ENCODE measurements at places on chromosomes 5 and 9. TPM values are rescaled to one million over a fixed set of nuclear protein-coding genes. Genes with fewer than 3 reads are reported as not detected.

DNA sequence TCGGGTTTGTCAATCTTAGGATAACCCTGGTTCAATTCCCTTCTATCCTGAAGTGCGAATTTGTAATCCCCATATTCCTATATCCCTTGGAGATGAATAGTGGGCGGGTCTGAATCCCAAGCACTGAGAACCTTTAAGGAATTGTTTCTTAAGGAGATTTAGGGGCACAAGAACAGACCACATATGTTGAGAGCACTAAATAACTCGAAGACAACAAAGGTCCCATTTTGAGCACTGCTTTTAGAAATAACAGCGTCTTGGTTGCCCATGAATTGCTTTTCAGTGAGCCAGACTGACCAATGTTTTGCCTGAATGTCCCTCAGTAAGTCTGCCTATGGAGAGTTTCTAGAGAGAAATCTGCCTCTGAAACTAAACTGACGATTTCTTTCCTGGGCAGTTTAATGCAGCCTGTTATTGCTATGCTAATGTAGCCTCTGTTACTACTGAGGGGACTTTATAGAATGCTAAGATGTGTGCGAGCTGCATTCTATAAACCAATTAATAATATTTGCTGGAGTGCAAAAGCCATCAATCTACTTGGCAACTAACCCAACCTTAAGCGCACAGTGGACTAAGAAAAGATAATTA, 445.0 kb upstream of the DMAC1 start:
- no peak overlapping the region for H3K27ac ChIP-seq
- H3K36me3 ChIP-seq = no peaks in the 10 kb centered on the region
- DNase-seq = no peak
- H3K4me1 ChIP-seq = no peaks in the 10 kb centered on the region

DNA sequence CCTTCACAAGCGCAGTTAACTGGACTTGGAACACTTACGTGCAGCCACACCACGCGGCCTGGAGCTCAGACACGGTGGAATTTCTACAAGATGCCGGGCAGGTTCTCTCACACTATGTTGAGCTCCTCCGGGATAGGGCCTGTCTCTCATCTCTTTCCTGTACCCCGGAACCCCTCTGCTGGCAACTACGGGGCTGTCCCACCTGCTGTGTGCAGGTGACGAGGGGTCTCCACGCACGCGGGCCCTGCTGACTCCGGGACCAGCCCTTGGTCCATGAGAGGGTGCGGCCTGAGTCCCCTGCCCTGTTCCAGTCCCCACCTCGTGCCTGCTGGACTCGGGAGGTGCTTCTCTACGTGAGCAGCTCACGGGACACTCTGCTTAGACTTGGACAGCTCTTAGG, 40.1 kb downstream of the SLC6A3 start:
- no peak overlapping the region for H3K4me3 ChIP-seq
- no peaks in the 10 kb centered on the region for H3K36me3 ChIP-seq
- no peaks in the 10 kb centered on the region for H3K27me3 ChIP-seq
- no peak for DNase-seq
- H3K27ac ChIP-seq = no peak overlapping the region

DNA sequence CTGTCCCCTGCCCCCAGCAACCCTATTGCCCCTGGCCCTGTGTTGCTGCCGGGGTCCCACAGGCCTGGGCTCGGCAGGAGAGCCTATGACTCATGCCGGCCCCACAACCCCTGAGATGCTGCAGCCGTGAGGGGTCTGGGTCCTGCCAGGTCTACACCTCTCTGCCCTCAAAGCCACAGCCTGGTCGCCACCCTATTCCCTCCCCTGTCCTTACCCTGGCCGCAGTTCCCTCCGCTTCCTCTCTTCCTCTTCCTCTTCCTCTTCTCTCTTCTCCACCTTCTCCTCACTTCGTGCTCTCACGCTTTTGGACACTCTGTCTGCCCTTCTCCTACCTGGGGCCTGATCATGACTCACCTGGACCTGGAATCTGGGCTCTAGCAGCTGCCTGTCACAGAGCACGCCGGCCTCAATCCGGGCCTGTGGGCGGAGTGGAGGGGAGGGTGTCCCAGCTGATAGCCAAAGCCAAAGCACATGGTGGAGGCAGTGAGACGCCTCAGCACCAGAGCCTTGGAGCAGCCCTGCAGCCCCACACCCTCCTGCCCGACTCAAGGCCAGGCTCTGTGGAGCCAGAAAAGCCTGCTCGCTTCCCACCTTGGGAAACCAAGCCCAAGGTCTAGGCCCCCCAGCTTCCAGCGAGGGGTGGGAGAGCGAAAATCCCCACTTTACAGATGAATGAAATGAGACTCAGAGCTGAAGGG, 26.8 kb upstream of the CSF1R start:
- H3K36me3 ChIP-seq = no peaks in the 10 kb centered on the region
- peaks cover 6% of the 10 kb centered on the region for H3K4me1 ChIP-seq
- peaks cover 20% of the 10 kb centered on the region for H3K27me3 ChIP-seq
- H3K4me3 ChIP-seq = no peak overlapping the region

- no peaks in the 10 kb centered on the region for H3K36me3 ChIP-seq
- no peak overlapping the region for H3K27ac ChIP-seq
- no peaks in the 10 kb centered on the region for H3K27me3 ChIP-seq
- no peak overlapping the region for H3K4me3 ChIP-seq
- no peak for DNase-seq
Observed at GRCh38 chr5:3843706-3844105, 248.1 kb downstream of the IRX1 start.

- H3K4me3 ChIP-seq = no peak overlapping the region
- no peak overlapping the region for H3K27ac ChIP-seq
- no peaks in the 10 kb centered on the region for H3K36me3 ChIP-seq
- H3K27me3 ChIP-seq = no peaks in the 10 kb centered on the region
- H3K4me1 ChIP-seq = no peaks in the 10 kb centered on the region
Observed at GRCh38 chr9:32705059-32705458, 69.6 kb upstream of the TAF1L start.

Gene HAPLN1
- not detected for total RNA-seq

Gene SPINK6
- not detected for total RNA-seq

DNA sequence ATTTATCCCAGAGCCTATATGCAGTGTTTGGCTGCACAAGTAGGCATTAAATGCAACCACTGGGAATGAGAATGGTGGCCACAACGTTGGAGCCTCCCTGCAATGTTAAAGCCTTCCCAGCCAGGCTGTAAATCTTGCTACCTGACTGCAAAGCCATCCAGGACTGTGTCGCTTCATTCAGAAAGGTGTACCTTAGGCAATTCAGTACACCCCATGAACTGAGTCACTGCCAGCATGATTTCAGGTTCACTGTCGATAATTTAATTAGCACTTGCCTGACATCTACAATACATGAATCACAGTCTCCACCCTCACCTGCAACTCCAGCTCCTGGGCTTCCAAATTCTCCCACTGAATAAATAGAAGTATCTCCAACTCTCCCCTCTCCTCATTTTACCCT, 108.4 kb downstream of the SLIT3 start:
- no peak overlapping the region for H3K27ac ChIP-seq
- H3K27me3 ChIP-seq = no peaks in the 10 kb centered on the region
- H3K4me1 ChIP-seq = no peaks in the 10 kb centered on the region
- no peaks in the 10 kb centered on the region for H3K36me3 ChIP-seq

Gene FGF18
- total RNA-seq = not detected

DNA sequence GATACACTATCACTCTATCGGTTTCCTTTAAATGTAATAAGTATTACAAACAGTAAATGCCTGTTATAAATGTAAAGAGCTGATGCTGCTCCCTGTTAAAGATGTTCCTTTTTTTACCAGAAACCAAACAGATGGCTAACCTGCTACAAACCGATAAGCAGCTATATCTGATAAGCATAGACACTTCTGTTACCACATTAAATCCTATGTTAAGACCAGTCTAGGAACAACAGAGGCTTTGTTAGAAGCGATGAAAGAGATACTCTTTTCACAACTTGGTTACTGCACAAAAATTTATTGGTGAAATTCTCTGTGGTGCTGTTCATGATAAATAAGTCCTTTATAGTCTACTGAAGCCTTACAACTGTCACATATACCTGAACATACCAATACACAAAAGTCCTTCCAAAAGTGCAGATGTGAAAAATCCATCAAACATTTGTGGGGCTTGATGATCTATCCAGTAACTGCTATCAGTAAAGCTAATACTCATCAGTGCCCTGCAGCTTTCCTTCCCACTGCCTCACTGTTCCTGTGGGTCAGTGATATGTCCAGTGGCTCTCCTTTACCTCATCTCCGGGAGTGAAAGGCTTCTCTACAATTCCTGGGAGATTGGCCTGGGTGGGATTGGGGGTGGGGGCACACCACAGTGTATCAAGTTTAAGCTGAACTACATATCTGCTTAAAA, 25.8 kb upstream of the PRXL2C start:
- no peaks in the 10 kb centered on the region for H3K36me3 ChIP-seq
- H3K4me3 ChIP-seq = no peak overlapping the region
- no peak for DNase-seq
- H3K4me1 ChIP-seq = peaks cover under 1% of the 10 kb centered on the region

Gene FRRS1L
- not detected for total RNA-seq

Gene SLC1A1
- not detected for total RNA-seq

Gene PCDHA12
- not detected for total RNA-seq

- H3K4me1 ChIP-seq = no peaks in the 10 kb centered on the region
- no peak overlapping the region for H3K4me3 ChIP-seq
- H3K27me3 ChIP-seq = no peaks in the 10 kb centered on the region
- no peaks in the 10 kb centered on the region for H3K36me3 ChIP-seq
- no peak overlapping the region for H3K27ac ChIP-seq
Observed at GRCh38 chr5:93073547-93073946, 507.5 kb downstream of the NR2F1-AS1 start.

Gene OLFML2A
- total RNA-seq = not detected

Gene UGCG
- 14.4 TPM for total RNA-seq

DNA sequence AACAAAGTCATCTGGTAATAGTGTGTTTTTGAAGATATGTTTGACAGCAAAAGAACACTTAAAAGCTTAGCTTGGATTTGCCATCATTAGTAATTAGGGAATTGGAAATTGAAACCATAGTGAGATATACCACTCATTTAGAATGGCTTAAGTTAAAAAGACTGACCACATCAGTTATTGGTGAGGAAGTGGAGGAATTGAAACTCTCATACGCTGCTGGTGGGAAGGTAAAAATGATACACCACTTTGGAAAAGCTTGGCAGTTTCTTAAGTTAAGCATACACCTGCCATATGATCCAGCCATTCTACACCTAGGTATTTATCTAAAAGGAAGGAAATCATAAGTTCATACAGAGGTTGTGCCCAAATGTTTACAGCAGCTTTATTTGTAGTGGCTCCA, 213.2 kb downstream of the TRIO start:
- no peak overlapping the region for H3K4me3 ChIP-seq
- peaks cover 17% of the 10 kb centered on the region for H3K4me1 ChIP-seq
- H3K27me3 ChIP-seq = peaks cover 1% of the 10 kb centered on the region
- no peak for DNase-seq

DNA sequence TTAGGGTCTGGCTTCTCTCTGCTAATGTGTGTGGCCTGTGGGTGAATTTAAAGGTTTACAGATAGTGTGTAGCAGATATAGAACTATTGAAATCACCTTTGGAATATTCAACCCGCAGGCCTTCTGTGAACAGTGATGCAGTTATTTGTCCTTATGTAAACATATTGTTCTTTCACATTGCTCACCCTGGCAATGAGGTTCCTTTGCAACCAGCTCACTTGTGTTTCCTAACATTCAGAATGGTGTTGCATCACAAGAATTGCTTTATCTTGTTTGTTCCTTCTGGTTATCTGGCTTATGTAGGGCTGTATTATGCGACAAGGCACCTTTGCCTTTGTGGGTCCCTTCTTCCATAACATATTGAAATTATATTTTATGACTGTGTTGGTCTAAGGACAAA, 370.3 kb downstream of the NNT start:
- H3K36me3 ChIP-seq = no peaks in the 10 kb centered on the region
- no peaks in the 10 kb centered on the region for H3K27me3 ChIP-seq
- DNase-seq = no peak
- no peaks in the 10 kb centered on the region for H3K4me1 ChIP-seq

Gene SOHLH1
- total RNA-seq = not detected

Gene CDC25C
- 14.9 TPM for total RNA-seq

Gene CDK7
- total RNA-seq = 27.5 TPM

Gene RAB3C
- total RNA-seq = not detected

Gene SURF1
- 35.6 TPM for total RNA-seq

DNA sequence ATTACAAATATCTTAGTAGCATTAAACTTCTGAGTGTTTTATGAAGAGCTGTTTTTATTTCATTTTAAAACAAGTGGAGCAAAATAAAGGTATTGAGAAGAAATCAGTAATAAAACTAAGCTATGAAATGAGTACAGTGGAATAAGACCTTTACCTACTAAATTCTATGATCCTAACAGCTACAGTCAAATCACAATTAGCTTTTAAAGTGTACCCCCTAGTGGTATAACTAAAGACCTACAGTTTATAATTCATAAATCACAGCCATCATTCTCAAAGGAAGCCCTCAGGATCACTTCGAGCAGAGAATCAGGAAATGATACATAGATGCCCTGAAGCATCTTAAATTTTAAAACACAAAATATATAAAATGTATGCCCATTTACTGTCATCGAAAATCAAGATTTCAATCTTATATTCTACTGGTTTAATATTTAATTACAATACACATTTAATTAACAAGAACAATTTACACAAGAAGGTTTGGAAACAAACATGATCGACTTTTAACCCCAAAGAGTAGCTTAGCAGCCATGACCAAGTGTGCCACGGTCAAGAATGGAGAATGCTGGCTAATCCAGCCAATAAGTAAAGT, 12.3 kb downstream of the CCNH start:
- DNase-seq = no peak
- H3K4me1 ChIP-seq = peaks cover 15% of the 10 kb centered on the region
- peaks cover 50% of the 10 kb centered on the region for H3K36me3 ChIP-seq
- no peak overlapping the region for H3K27ac ChIP-seq

GRCh38 chr5:118397236-118397635, 591.1 kb downstream of the DTWD2 start:
- no peaks in the 10 kb centered on the region for H3K4me1 ChIP-seq
- no peak for DNase-seq
- no peak overlapping the region for H3K4me3 ChIP-seq
- no peak overlapping the region for H3K27ac ChIP-seq

DNA sequence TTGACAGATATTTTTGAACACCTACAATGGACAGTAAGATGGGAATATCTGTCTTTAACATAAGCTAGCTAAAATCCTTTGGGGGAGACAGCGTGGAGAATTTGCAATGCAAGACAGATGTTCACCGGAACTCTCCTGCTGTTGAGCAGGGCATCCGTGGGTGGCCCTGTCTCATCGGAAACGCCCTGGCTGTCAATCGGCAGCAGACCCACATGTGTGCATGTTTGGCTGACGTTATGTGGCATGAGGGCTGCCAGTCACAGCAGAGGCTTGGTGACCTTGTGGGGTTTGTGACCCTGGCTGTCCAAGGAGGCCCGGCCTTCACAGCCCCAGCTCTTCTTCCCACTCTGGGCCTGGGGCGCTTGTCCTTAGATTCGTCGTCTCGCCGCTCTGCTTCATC, 129.7 kb upstream of the OTULINL start:
- H3K36me3 ChIP-seq = peaks cover 3% of the 10 kb centered on the region
- no peaks in the 10 kb centered on the region for H3K27me3 ChIP-seq
- no peak for DNase-seq
- H3K4me3 ChIP-seq = no peak overlapping the region
- peaks cover 19% of the 10 kb centered on the region for H3K4me1 ChIP-seq
- H3K27ac ChIP-seq = no peak overlapping the region

- peaks cover 2% of the 10 kb centered on the region for H3K36me3 ChIP-seq
- H3K27me3 ChIP-seq = no peaks in the 10 kb centered on the region
- H3K4me3 ChIP-seq = no peak overlapping the region
- DNase-seq = no peak
Observed at GRCh38 chr5:2917093-2917492, 165.6 kb upstream of the IRX2 start.

Data from activated CD8-positive, alpha-beta memory T cell treated with anti-CD3 and anti-CD28 coated beads, Interleukin-2, amount 10 ng/mL, durations not matched to agents 7 days and 5 days (primary cell).